ENCODE measurements at places on chromosomes 5 and 9. TPM values are rescaled to one million over a fixed set of nuclear protein-coding genes. Genes with fewer than 3 reads are reported as not detected.

The VAV2 gene
- 6.7 TPM for polyA plus RNA-seq

The HTR1A gene
- not detected for polyA plus RNA-seq

The CDC25C gene
- 2.9 TPM for polyA plus RNA-seq

The TMEM215 gene
- polyA plus RNA-seq = not detected

The FSTL4 gene
- not detected for polyA plus RNA-seq

The NME5 gene
- polyA plus RNA-seq = not detected

The PCA3 gene
- not detected for polyA plus RNA-seq

The HK3 gene
- polyA plus RNA-seq = not detected

The SVEP1 gene
- polyA plus RNA-seq = 13.6 TPM

The SIT1 gene
- polyA plus RNA-seq = not detected
